ENCODE measurements at places on chromosomes 5 and 9.

DNA sequence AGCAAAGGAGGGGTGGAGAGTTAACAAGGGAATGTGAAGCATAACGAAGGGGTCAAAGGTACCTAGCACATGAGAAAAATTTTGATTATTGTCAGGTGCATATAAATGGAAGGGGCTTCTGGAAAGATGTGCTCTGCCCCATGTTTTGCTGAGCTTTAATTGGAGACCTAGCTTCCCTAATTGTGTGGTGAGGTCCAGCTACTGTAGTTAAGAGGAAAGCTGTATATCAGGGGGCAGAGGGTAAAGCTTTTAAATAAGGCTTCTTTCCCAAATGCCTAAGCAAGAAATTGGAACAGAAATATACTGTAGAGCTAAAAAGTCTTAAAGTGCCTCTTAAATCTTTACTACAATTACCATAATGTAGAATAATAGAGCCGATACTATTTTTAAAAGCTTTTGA lies 267.2 kb downstream of the MAT2B start:
- no peak for DNase-seq

GRCh38 chr9:5448461-5449435 lies 1.6 kb upstream of the CD274 start:
- no peak for DNase-seq

GRCh38 chr5:137616046-137616445 lies 116.9 kb upstream of the SPOCK1 start:
- no peak for DNase-seq

- DNase-seq: no peak
Measured at GRCh38 chr5:179812135-179812825, 5.6 kb upstream of the MGAT4B start.

GRCh38 chr5:175384724-175385552 lies 59.0 kb downstream of the DRD1 start:
- no peak for DNase-seq

- DNase-seq: no peak
Measured at GRCh38 chr5:153983885-153984284, 54.8 kb downstream of the FAM114A2 start.

GRCh38 chr5:95317085-95317484 lies 32.2 kb upstream of the MCTP1 start:
- DNase-seq: no peak

DNA sequence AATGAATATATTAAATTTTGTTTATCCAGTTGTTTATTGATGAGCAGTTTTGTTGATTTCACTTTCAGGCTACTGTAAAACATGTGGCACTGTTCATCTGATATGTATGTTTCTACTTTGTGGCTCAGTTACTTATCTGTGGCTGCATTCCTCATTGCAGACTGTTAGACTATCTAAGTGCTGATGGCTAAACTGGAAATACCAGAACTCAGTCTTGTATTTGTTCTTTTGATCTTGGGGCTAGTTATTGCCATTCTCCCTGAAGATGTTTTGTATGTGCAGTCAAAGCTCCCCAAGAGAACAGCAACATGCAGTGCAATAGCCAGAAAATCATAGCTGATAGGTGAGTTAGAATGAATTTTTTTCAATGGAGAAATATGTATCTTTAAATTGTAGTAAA lies 162.2 kb downstream of the GADD45G start:
- DNase-seq: no peak

GRCh38 chr5:119833176-119833575 lies 203.8 kb downstream of the FAM170A start:
- no peak for DNase-seq

DNA sequence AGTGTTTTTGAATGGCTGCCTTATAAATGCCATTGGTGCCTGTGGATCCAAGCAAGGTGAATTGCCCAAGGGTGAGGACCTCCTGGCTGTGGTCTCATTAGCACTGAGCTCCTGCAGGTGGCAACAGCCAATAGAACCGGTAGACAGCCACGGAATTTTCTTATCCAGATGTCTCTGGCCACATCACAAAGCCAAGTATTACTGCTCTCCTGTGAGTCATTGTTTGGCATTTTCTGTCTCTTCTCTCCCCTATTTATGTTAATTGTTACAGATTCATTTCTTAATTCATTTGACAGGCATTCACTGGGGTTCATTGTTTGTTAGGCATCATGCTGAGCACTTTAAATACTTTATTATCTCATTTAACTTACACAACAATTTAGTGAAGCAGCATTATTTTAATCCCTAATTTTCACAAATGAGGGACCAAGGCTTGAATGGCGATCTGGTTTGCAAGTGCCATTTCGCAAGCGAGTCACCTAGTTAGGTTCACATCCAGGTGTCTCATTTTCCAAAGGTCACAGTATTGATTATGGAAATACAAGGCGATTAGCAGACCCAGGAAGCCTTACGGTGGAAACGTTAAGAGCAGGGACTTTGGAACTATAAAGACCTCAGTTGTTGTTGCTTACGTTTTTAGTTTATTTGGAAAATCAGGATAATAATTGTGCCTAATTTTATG lies 58.2 kb upstream of the DPYSL3 start:
- DNase-seq: no peak

DNA sequence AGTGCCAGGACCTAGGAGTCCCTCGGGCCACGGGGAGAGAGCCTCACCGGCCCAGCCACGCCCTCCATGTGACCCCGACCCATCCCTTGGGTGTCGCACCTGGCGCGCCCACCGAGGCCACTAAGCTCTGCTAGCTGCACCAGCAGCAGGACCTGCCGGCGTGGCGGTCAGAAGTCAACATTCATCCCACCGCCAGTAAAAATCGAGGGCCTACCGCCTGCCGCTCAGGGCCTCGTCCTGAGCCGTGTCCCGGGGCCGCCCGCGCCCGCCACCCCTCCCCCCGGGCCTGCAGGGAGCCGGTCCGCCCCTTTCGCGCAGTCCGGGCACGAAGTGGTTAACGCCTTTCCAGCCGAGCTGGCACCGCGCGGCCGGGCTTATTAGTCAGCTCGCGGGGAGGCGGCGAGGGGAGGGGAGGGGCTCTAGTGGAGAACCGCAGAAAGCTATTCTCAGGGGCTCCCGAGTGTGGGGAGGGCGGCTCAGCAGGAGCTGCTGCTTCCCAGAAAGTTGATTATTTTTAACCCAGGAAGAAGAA lies 124.4 kb downstream of the C9orf50 start:
- peak; percentile 69 for DNase-seq

DNA sequence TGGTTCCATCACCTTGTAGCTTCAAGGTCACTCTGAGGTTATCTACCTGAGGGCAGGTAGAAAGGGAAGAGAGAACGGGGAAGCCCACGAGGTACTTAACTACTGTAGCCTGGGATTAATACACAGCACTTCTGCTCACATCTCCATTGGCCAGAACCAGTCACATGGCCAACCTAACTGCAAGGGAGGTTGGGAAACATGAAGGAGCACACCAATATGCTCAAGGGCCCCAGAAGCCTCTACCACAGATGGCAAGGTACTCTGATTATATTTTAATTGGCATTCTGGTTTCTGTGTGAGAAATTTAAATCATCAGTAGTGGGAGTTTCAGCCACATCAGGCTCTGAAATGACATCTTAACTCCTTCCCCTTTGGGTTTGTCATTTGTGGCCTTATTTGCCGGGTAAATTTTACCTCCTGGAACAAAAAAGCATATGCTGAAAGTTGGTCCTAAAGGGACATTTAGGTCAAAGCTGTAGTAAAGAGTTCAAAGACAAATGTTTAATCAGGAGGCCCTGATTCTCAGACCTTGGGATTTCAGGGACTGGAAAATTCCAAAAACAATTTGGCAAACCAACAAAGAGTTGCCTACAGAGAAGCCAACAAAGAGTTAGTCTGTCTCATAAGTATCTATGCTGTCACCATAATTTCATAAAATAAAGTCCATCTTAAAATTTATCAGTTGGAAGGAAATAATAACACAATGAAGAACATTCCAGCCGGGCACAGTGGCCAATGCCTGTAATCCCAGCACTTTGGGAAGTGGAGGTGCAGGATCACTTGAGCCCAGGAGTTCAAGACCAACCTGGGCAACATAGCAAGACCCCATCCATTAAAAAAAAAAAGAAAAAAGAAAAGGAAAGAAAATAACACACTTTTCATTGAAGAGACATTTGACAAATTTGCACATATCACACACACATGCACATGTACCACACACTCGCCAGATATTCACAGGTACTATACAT lies 13.8 kb upstream of the MVB12B start:
- no peak for DNase-seq

GRCh38 chr5:177508837-177509236 lies 789 bp downstream of the DOK3 start:
- DNase-seq: no peak

- DNase-seq: no peak
Measured at GRCh38 chr5:170327829-170328228, 30.3 kb upstream of the LCP2 start.

- no peak for DNase-seq
Measured at GRCh38 chr5:171010086-171010485, 148.3 kb downstream of the RANBP17 start.

DNA sequence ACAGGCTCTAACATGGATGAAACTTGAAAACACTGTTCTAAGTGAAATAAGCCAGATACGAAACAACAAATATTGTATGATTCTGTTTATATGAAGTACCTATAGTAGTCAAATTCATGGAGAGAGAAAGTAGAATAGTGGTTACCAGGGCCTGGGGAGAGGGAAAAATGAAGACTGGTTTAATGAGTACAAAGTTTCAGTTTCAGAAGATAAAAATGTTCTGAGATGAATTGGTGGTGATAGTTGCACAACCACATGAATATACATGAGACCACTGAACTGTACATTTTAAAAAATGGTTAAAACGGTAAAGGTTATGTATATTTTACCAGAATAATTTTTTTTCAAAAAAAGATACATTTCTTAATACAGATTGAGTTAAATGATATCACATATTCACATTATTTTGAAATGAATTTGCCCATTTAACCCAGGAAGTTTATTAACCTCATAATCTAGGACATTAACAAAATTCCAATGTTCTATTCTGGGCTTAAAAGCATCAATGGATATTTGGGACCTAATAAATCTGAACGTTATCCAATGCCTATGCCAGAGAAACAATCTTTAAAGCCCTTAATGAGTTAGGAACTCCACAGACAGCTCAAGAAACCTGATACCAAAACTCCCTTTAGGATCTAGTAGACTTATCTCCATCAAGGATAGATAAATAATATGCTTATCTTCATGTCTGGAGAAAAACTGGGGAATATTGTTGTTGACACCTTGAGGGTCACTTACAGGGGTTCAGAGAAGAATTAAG lies 521.3 kb downstream of the EFNA5 start:
- DNase-seq: no peak

GRCh38 chr5:39654715-39655114 lies 229.9 kb upstream of the DAB2 start:
- no peak for DNase-seq

DNA sequence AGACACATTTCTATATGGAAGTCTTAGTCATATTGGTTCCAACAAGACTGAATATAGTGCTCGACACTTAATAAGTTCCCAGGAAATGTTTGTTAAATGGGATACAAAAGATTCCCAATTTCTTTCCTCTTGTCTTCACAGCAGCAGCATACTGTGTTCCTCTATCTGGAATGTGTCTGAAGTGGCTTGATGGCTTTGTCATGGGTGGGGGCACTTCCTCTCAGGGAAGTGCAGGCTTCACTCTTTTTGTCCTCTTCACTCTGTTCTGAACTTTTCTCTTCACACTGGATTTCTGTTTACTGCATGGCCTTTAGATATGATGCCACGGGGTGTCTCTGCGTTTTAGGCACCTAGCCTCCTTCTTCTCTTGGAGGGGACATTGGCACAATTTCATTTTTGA lies 127.7 kb upstream of the C9orf72 start:
- no peak for DNase-seq

DNA sequence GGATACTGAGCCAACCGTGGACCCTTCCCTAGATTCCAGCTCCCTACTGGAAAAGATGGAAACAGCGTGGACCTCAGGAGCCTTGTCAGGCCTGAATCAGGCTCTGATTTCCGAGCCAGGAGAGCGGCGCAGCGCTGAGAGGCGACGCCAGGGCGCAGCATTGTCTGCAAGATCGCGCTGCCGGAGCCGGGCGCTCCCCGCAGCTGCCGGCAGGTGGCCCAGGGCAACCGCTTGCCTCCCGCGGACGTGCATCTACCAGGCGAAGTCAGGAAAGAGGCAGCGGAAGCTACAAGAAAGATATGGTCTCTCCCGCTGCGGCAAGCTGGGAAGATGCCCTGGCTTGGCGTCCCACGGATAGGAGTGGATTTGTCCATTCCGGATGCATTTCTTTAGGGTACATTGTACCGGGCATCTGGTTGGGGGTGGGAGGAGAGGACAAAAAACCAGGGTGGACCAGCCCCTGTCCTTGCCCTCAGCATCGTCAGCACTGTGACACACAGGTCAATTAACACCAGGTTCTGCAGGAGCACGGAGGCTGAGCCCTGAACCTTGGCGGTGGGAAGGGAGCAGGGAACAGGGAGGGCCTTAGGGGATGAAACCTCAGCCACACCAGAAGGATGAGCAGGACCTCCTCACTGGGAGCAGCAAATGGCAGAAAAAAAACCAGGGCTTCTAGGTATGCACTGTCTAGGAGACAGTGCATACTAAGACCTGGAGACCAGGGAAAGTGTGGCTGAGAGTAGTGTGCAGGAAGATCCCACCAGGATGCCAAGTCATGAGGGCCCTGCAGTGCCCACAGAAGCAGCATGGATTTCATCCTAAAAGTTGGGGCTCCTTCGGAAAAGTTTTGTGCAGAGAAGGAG lies 55.9 kb downstream of the SFXN1 start:
- peak; percentile 72 for DNase-seq

- no peak for DNase-seq
Measured at GRCh38 chr5:136037001-136037705, 8.4 kb downstream of the TGFBI start.

- no peak for DNase-seq
Measured at GRCh38 chr9:83238871-83239640, 176.1 kb upstream of the RASEF start.

DNA sequence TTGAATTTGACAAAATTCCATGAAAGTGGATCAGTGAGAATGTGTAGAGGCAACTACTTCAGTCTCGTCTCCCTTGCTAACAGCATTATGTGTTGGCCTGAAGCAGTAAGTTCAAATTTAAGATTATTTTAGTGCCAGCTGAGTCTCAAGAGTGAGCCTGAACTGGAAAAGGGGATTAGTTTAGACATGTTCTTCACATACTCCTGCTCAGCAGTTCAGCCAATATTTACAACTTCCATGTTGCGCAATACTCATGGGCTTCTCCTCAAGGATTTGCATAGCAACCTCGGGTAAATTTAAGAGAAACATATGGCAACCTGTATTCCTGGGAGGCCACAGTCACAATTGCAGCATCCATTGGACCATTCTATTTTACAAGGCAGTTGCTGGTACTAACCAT lies 553.8 kb downstream of the PTPRD start:
- DNase-seq: no peak

GRCh38 chr5:148403344-148403743 lies 19.6 kb downstream of the FBXO38 start:
- DNase-seq: no peak

DNA sequence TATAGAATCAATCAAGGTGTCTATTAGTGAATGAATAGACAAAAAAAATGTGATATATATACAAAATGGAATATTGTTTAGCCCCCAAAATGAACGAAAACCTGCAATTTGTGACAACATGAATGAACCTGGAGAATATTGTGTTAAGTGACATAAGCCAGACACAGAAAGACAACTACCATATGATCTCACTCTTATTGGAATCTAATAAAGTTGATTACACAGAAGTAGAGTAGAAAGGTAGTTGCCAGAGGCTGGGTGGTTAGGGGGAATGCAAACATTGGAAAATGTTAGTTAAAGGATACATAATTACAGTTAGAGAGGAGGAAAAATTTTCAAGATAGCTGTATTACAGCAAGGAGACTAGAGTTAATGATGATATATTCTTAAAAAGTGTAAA lies 1962.3 kb downstream of the EFNA5 start:
- no peak for DNase-seq
